ENCODE measurements at places on chromosomes 4 and X. TPM values are rescaled to one million over a fixed set of nuclear protein-coding genes. Genes with fewer than 3 reads are reported as not detected.

Gene SERTM2
- 0.11 TPM for polyA plus RNA-seq

DNA sequence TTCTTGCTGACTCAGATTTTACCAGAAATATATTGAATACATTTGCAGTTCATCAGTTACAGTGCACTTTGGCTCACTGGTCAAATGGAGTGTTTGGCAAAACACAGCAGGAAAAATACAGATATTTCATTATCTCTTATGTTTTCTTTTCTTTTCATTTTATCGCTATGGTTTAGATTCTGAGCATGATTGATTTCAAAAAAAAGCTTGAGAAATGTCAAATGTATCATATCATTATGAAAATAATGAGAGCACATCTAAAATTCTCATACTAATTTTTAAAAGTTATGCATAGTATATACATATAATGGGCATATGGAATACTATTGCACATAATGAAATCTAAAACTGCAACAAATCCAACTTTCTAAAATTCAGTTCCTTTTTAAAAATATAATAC, 593.8 kb upstream of the PCDH7 start:
- no peaks in the 10 kb centered on the region for H3K27me3 ChIP-seq
- no peak overlapping the region for H3K27ac ChIP-seq
- no peak overlapping the region for H3K4me3 ChIP-seq
- no peaks in the 10 kb centered on the region for H3K36me3 ChIP-seq
- DNase-seq = no peak

Gene ADH1B
- polyA plus RNA-seq = not detected

DNA sequence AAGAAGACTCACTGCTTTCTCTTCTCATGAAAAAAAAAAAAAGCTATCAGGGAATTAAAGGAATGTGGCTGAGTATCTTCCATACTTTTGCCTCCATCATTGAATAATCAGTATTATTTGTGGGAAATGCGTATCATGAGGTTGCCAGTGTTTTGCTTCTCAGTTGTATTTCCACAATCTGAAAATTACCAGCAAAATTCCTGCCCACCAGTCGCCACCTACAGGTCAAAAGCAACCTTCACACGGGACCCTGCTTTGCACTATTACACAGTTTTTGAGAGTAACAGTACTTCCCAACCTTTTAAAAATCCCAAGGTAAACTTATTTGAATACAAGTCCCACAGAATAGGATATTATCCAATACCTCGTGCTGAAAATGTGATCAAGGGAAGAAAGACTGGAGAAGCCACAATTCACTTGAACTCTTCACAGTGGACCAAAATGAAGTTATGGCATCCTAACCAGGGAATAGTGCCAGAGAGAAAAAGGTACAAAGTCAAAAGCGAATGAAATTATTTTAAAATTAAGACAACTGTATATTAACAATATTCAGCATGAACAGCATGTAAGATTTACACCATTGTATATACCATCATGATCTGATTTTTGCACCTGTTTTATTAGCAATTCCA, 30.4 kb downstream of the PGRMC1 start:
- no peaks in the 10 kb centered on the region for H3K36me3 ChIP-seq
- H3K4me1 ChIP-seq = no peaks in the 10 kb centered on the region
- peak; percentile 37 for DNase-seq
- no peak overlapping the region for H3K4me3 ChIP-seq
- peaks cover 13% of the 10 kb centered on the region for H3K27me3 ChIP-seq
- H3K27ac ChIP-seq = no peak overlapping the region

Gene GLRA2
- not detected for polyA plus RNA-seq

Gene GPC3
- polyA plus RNA-seq = not detected

DNA sequence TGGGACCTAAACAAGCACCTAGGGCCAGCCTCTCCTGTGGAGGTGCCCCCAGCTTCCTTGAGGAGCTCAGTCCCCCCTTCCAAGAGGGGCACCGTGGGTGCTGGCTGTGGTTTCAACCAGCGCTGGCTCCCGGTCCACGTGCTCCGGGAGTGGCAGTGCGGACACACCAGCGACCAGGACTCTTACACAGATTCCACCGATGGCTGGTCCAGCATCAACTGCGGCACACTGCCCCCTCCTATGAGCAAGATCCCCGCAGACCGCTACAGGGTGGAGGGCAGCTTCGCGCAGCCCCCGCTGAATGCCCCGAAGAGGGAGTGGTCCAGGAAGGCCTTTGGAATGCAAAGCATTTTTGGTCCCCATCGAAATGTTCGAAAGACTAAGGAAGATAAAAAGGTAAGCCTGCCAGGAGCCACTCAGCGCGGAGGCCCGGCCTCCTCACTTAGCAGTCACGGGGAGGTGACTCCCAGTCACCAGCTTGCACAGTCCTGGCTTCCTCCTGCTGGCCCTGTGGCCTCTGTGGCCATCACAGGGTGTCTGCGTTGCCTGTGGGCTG, 24.9 kb downstream of the RGS12 start:
- no peak overlapping the region for H3K27ac ChIP-seq
- H3K4me1 ChIP-seq = peaks cover 28% of the 10 kb centered on the region
- H3K4me3 ChIP-seq = no peak overlapping the region
- H3K36me3 ChIP-seq = no peaks in the 10 kb centered on the region
- H3K27me3 ChIP-seq = no peaks in the 10 kb centered on the region

- no peaks in the 10 kb centered on the region for H3K36me3 ChIP-seq
- H3K4me3 ChIP-seq = no peak overlapping the region
- no peaks in the 10 kb centered on the region for H3K4me1 ChIP-seq
- no peak overlapping the region for H3K27ac ChIP-seq
- DNase-seq = no peak
Observed at GRCh38 chrX:102339312-102340298, 92.6 kb downstream of the NXF2 start.

GRCh38 chr4:8731364-8731763, 138.8 kb downstream of the CPZ start:
- no peak overlapping the region for H3K4me3 ChIP-seq
- H3K27ac ChIP-seq = no peak overlapping the region
- H3K36me3 ChIP-seq = no peaks in the 10 kb centered on the region
- H3K4me1 ChIP-seq = no peaks in the 10 kb centered on the region

Gene USP53
- polyA plus RNA-seq = 7.6 TPM

DNA sequence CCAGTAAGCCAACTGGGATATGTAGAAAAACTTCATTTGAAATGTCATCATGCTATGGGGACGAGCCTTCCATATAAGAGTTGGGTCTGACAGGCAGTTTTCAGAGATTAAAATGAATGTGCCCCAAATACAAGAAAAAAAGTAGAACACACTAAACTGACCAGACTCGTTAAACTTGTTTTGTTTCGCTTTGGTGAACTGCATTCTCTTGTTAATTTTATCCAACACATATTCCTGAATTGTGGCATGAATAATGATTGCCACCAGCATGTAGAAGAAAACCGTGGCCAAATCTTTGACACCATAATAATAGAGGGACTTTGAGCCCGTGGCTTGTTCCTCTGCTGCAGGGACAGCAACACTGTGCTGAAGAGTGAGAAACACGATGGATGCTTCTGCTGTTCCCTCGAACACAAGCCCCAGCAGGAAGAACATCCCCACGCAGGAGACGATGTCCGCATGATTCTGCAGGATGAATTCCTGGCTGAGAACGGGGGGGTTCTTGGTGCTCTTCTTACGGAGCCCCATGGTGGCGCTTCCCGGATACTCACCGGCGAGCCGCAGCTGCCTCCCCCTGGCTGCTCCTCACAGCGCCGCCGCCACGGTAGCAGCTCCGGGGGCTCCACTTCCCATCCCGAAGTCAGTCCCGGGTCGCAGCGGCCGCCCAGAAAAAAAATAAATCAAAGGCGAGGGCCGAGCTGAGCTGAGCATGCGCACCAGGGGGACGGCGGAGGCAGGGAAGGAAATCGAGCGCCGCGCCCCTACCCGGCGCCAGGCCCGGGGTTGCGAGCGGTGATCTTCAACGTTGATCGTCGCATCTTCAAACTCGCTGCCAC, at the start of gene TRAM1L1:
TSS of gene TRAM1L1 (minus strand) at position 711 of the 836 bp plus-strand sequence. CDS start at position 528, 183 bp downstream.
- H3K36me3 ChIP-seq = no peaks in the 10 kb centered on the region
- peak within 1 kb of the TSS; percentile 15 for H3K4me3 ChIP-seq
- peak; percentile 8 for DNase-seq
- H3K27me3 ChIP-seq = no peaks in the 10 kb centered on the region
- H3K27ac ChIP-seq = no peak within 1 kb of the TSS

DNA sequence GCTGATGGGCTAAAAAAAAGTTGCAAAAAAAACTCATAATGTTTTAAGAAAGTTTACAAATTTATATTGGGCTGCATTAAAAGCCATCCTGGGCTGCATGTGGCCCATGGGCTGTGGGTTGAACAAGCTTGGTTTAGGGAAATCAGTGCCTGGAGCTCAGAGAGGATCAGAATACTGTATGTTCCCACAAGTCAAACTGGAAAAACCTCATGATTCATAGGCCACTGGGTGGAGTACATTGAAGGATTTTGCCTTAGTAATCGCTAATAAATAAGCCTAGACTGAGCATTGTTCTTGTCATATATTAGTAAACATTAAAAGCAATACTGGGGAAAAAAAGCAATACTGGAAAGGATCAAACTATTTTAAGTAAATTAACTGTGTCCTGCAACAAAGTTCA, 246.3 kb upstream of the TAPT1 start:
- no peak overlapping the region for H3K4me3 ChIP-seq
- H3K4me1 ChIP-seq = no peaks in the 10 kb centered on the region
- H3K27me3 ChIP-seq = no peaks in the 10 kb centered on the region
- no peak for DNase-seq
- H3K27ac ChIP-seq = no peak overlapping the region
- H3K36me3 ChIP-seq = no peaks in the 10 kb centered on the region

- peaks cover 10% of the 10 kb centered on the region for H3K4me1 ChIP-seq
- no peaks in the 10 kb centered on the region for H3K27me3 ChIP-seq
- H3K4me3 ChIP-seq = no peak overlapping the region
- no peak overlapping the region for H3K27ac ChIP-seq
Observed at GRCh38 chr4:73725510-73725909, 14.9 kb upstream of the CXCL8 start.

Gene NUDT10
- not detected for polyA plus RNA-seq

Gene TBC1D9
- not detected for polyA plus RNA-seq

GRCh38 chrX:46554942-46555341, 9.7 kb upstream of the ZNF674 start:
- no peak overlapping the region for H3K4me3 ChIP-seq
- no peaks in the 10 kb centered on the region for H3K36me3 ChIP-seq
- H3K4me1 ChIP-seq = no peaks in the 10 kb centered on the region
- no peaks in the 10 kb centered on the region for H3K27me3 ChIP-seq

- no peaks in the 10 kb centered on the region for H3K27me3 ChIP-seq
- no peak for DNase-seq
- no peak overlapping the region for H3K4me3 ChIP-seq
- H3K27ac ChIP-seq = no peak overlapping the region
- peaks cover 8% of the 10 kb centered on the region for H3K4me1 ChIP-seq
Observed at GRCh38 chrX:38636949-38637819, 75.8 kb downstream of the TSPAN7 start.
